IPS-NIHi11 (cell line): ENCODE measurements at places on chromosomes 16 and 17.

DNA sequence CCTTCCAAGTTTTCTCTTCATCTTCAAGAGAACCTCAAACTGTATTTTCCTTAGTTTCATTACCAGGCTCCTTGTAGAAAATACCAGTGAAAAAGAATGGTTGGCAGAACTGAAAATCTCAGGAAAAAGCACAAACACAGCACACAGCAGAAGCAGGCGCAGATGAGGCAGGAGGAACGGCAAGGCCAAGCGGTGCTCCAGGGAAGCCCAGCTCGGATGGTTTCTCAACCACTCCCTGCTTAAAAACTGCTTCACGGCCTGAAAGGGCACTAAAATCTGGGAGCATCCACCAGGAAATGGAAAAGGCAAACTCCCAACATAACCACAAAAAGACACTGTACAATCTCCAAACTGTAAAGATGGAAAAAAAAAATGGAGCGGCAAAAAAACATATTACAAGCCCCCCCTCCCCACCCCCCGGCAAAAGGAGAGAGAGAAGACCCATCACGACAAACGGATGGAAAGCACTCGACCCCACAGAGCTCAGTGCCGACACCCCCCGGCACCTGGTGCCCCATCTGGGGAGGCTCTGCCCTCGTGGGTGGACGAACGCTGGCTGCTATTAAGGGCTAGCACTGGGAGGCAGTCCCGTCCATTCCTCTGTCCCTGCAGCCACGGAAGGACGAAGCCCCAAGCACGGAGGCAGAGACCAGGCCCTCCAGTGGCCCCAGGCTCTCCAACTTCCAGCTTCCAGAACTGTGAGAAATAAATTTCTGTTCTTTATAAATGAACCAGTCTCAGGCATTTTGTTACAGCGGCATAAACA is 127.5 kb downstream of the ZNF778 start:
- DNase-seq = no peak

DNA sequence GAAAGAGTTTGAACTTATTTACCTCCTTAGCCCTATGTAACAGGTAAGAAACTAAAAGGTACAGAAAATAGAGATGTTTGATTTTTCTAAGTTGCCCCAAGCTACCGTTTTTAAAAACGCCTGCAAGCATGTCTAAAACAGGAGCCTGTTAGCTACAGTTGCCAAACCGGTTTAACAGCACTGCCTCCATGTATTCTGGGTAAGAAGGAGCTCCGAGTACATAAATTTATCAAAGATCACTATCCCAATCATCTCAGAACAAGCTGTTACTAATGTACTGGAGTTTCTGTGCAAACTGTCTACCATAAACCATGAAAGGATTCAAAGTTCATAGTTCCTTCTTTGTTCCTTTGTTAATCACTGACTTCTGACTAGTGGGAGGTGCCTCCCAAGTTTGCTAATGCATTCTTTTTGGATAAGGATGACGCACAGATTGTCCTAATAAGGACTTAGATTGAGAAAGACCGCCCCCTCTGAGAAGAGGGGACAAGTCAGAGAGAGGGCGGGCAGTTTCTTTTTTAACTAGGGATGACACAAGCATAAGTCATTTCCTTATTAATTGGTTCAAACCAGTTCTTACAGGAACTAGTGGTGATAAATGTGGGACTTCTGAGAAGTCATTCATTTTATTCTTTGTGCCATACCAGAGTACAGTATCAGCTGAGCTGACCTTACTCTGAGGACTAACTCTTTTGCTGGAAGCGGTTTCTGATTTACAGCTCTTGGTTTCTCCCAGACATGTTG is 55.3 kb downstream of the TUBD1 start:
- peak; percentile 76 for DNase-seq

- DNase-seq = no peak
Measured at GRCh38 chr17:32840241-32840640, 36.7 kb downstream of the MYO1D start.

GRCh38 chr16:1863681-1864460 is 8.1 kb downstream of the MEIOB start:
- DNase-seq = no peak

DNA sequence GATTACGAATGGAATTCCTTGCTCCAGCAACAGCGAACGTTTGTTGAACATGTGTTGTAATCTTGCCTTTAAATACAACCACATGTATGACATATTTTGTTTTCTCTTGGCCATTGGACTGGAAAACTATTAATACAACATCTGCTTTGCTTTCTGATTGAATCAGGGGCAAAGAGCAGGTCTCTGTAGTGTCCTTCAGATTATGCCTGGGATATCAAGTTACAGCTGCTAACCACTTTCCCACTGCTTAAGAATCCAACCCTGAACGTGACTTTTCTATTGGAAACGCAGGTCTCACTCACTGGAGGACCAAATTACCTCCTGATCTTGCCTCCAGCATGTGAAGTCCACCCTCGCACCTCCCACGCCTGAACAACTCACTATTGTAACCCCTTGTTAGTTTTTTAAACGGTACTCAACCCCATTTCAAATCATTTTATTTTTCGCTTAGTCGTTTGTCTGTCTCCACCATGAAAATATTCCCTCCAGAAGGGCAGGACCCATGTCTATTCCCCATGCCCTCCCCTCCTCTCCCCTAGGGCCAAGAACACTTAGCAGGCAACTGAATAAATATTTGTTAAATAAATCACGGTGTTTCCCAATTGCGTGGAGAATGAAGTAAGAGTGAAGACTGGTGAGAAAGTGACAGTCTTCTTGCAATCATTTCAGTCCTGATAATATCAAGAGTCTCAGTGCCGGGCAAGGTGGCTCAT is 57.4 kb upstream of the MRTFB start:
- peak; percentile 38 for DNase-seq

DNA sequence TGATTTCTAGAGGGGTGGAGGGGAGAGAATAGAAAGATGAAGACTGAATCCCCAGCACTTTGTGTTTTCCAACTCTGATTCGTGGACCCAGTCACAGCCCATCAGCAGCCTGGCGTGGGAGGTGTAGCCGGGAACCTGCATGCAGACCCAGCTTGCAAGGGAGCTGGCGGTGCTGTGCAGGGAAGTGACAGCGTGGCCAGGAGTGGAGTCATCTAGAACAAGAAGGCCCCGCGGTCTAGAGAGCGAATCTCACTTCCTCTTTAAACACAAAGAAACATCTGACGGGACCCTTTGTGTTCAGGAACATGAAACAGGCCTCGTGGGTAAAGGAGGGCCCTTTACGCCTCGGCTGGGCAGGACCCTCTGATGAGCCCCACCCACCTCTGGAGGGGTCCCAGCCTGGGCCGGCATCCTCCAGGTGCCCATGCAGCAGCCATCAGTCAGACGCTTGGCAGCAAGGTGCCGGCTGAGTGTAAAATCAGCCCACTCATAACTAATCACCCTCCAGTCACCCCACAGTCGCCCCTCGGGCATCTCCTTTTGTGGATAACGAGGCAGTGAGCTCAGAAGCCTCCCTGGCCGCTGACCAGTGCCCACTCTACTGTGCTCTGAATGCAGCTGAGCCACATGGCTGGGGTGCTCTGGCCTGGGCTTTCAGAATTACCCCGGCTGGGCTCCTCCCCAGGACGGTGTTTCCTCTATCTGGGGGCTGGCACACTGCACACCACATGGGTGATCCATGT is 4.4 kb downstream of the SNAI3 start:
- DNase-seq = no peak

GRCh38 chr16:31201582-31202413 is 762 bp downstream of the PYCARD start:
- peak; percentile 57 for DNase-seq

DNA sequence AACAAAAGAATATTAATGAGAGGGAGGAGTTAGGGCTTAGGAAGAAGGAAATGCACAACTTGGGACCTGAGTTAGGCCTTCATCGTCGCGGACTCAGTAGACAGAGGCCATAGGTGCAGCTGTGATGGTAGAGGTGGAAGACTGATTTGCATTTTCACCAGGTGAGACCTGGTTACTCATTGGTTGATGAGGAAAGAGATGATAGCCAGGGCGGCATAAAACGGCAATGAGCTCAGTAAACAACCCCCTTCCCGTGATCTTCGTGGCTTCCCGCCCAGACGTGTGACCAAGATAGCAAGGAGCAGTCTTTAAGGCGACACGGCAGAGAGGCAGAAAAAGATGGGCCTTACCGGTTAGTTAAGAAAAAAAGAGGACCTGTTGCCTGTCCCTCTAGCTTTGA is at the start of gene TMC5:
Gene TMC5 (plus strand): TSS at position 244 of the 400 bp plus-strand sequence. CDS start 22,156 bp downstream, outside the sequence.
- no peak for DNase-seq

DNA sequence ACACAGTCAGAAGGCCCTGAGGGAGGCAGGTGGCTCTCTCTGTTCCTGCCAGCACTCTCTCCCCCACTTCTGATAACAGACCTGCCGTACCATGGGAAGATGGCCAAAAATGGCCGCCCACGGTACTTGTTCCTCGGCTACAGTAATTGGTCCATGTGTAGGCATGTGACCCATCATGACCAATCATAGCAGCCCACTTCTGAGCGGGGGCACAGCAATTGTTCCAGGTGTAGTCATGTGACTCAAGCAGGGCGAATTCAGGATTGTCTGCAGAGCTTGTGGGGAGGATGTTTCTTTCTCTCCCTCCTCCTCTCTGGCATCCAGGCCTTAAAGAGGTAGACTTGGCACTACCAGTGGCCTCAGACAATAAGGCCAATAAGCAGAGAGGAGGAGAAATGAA is 250.4 kb downstream of the MRTFB start:
- DNase-seq = peak; percentile 36
